ENCODE measurements at places on chromosomes 7 and 10. TPM values are rescaled to one million over a fixed set of nuclear protein-coding genes. Genes with fewer than 3 reads are reported as not detected.

GRB10 gene
- 17.3 TPM for total RNA-seq

NDUFA5 gene
- total RNA-seq, result 33.9 TPM

ANKMY2 gene
- 25.9 TPM for total RNA-seq

EVX1 gene
- total RNA-seq, result not detected

ERVW-1 gene
- not detected for total RNA-seq

ELMO1 gene
- total RNA-seq, result not detected

CALCR gene
- total RNA-seq, result not detected

CPA1 gene
- total RNA-seq, result not detected

ECHS1 gene
- 60.1 TPM for total RNA-seq

CALML3 gene
- not detected for total RNA-seq

IL2RA gene
- total RNA-seq, result 0.39 TPM

TMEM139 gene
- total RNA-seq, result 1.7 TPM

ZNF487 gene
- 5.9 TPM for total RNA-seq

YAE1 gene
- total RNA-seq, result 32.6 TPM

Measured in placental epithelial cell (primary cell).